ENCODE measurements at places on chromosomes 2 and 18. TPM values are rescaled to one million over a fixed set of nuclear protein-coding genes. Genes with fewer than 3 reads are reported as not detected.
A peak's percentile ranks its signal among the peaks of the same experiment; 100 is the strongest.

ITGA4 gene
- total RNA-seq = 7.7 TPM

AGXT gene
- not detected for total RNA-seq

GPR45 gene
- total RNA-seq = 0.17 TPM

UGT1A8 gene
- 0.87 TPM for total RNA-seq

GCFC2 gene
- 36.9 TPM for total RNA-seq

CFAP65 gene
- not detected for total RNA-seq

APCDD1 gene
- 0.29 TPM for total RNA-seq

SLC19A3 gene
- total RNA-seq = 1.0 TPM

STK39 gene
- total RNA-seq = 22.3 TPM

CD226 gene
- not detected for total RNA-seq

RAMP1 gene
- not detected for total RNA-seq

IL36B gene
- total RNA-seq = not detected

IKZF2 gene
- 0.14 TPM for total RNA-seq

ANKRD62 gene
- total RNA-seq = not detected

GAL3ST2 gene
- not detected for total RNA-seq

ITPRID2 gene
- total RNA-seq = 85.6 TPM

GNLY gene
- total RNA-seq = not detected

GRCh38 chr2:234081970-234082822 is 31.7 kb downstream of the SPP2 start:
- DNase-seq = peak; percentile 9

- no peak for DNase-seq
Measured at GRCh38 chr2:142734231-142734630, 143.2 kb upstream of the KYNU start.

DNA sequence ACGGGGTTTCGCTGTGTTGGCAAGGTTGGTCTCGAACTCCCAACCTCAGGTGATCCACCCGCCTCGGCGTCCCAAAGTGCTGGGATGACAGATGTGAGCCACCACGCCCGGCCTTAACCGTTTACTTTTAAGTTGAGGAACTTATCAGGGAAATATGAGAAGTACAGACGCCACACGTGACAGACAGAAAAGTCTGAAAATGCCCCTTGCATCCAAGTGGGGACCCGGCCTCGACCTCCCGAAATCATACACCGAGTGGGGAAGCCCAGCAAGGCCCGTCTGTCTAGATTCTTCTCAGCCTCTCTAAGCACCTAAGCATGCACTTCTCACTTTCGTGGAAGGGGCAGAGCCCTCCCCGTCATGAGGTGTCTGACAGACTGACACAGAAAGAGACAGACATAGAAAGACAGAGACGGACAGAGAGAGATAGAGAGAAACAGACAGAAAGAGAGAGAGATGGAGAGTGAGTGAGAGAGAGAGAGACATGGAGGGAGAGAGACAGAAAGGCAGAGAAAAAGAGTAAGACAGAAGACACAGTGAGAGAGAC is 107.3 kb upstream of the ANKRD30BL start:
- DNase-seq = no peak

GRCh38 chr2:27707462-27708256 is 44.0 kb downstream of the SLC4A1AP start:
- DNase-seq = no peak

DNA sequence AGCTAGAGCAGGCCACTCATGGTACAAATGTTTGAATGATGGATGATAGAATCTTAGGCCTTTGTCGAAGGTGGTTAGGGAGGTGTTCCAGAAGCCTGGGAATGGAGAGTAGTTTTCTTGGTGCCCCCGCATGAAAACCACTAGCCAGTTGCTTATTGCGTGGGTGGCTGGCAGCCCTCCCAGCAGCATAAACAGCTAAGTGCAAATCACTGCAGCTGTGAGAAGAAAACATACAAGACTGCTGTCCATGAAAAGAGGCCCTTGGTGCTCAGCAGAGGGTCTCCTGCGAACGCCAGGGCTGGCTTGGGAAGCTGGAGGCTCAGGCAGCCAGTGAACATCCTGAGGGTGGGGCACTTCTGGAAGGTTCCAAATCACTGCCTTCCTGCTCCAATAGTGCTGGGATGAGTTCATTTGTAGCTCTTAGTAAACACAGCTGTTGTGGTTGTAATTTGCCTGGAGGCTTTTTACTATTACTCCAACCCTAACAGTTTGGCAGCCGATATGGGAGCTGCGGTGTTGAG is 118.8 kb downstream of the MGAT5 start:
- DNase-seq = no peak

- no peak for DNase-seq
Measured at GRCh38 chr2:51013933-51014526, 17.9 kb downstream of the NRXN1 start.

DNA sequence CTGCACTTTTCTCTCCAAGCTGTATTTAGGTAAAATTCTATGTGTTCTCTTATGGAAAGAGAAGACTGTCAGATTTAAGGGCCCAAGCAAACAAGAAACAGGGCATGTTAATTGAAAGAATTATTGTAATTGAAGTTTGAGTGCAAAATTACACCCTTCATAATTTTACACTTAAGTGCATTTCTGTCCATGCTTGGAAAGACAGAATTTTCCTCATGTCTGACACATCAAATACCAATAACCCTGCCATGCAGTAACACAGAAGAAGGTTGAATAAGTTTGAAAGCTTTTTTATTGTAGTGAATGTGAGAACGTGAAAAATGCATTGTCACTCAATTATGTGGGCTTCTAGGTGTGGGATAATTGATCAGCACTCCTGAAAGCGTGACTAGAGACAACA is 52.9 kb upstream of the PARD3B start:
- no peak for DNase-seq

DNA sequence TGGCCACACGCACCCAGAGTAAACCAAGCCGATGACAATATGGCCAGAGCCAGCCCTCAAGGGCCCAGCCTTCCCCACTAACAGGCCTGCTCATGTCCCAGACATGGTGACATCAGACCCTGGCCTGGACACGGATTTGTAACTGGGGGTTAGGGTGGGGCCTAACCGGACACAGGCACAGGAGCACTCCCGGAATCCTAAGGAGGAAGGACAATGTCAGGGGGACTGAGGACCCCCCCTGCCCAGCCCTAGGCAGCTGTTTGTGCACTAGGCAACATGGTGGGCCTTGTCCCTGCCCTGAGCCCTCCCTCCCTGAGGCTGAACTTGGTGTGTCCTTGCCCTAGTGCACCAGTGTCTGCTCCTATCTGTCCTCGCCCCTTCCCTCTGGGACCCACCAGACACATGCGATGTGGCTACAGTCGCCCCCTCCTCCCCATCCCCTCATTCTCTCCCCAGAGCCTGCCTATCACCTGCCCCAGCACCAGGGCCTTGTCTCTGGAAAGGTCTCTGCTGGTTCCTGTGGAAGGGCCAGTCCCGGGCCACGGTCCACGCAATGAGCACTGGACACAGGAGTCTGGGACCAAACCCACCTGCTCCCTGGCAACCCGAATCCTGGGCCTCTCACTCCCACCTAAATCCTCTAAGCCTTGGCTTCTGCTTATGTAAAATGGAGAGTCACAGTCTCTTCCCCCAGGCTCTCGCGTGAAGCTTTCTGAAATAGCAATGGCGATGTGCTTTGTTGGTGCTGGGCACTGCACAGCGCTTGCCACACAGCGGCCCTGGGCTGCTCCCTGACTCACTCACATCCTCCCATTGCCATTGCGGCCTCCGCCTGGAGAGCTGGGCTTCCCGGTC is 76.5 kb upstream of the RAB6C start:
- no peak for DNase-seq

DNA sequence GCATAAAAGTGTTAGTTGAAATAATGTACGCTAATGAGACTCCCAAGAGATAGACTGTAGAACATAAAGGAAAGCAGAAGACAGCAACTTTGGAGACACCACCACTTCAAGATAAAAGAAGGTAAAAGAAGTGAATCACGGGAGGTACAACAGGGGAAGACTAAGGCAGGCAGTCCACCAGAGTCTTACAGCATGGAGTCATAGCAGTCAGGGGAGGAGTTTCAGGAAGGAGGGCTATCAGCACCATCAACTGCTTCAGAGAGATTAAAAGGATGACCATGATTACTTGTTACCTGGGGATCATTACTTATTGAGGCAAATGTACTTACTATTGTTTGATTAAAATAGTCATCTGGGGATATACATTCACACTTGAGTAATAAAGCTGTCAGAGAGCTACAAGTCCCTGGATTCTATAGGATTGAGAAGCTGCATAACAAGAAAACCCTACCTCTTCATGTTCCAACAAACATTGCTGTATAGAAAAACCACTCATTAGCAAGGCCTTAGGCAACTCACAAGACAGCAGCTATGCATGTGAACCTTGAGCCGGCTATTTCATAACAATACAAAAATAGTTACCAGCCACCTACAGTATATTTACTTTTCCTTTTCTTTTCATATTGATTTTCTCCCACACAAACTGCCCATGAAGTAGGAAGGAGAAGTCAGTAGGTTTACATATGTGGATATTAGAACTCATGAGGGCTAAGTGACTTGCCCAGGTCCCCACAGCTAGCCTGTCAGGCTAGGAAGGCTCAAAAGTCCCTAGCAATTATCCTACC is 101.7 kb downstream of the PDE11A start:
- DNase-seq = no peak

- DNase-seq = no peak
Measured at GRCh38 chr18:49123431-49123830, 172.7 kb upstream of the SMAD7 start.

DNA sequence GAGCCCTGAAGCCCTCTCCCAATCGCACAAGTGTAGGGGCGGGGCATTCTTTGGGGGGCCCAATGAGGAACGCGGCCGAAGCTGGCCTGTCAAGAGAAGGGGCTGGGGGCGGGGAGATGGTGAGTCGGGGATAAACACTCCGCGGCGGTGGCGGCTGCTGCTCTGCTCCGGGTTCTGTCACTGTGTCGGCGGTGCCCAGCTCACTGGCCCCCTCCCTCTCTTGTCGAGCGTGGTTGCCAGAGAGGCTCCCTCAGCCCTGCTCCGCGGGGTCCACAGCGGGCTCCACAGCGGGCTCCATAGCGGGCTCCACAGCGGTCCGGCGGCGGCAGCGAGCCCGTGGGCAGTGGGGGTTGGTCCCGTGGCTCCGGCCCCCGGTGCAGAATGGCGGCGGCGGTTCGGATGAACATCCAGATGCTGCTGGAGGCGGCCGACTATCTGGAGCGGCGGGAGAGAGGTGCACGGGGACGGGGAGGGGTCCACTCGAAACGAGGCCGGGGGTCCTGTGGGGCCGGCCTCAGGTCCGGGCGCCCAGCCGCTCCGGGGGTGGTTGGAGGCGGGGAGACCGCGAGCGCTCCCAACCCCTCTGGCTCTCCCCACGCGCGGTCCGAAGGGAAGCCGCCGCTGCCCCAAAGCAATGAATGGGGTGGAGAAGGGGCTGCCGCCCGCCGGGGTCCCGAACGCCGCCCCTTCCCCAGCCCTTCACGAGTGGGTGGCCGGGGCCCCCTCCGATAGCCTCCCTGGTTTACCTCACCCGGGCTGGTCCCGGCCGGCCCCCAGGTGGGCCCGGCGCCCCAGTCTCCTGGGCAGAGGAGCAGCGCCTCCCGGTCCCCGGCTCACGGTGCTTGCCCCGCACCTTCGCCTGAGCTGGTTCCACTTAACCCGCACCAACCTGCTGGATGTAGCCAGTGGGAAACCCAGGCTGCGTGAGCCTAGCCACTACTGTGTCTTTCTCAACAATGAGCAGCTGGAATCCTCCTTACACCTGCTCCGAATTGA is at the start of gene MXD1:
TSS of gene MXD1 (plus strand) at position 160 of the 996 bp plus-strand sequence. CDS start at position 382, 222 bp downstream.
- DNase-seq = no peak

GRCh38 chr18:9153256-9153655 is 16.7 kb downstream of the ANKRD12 start:
- DNase-seq = no peak

DNA sequence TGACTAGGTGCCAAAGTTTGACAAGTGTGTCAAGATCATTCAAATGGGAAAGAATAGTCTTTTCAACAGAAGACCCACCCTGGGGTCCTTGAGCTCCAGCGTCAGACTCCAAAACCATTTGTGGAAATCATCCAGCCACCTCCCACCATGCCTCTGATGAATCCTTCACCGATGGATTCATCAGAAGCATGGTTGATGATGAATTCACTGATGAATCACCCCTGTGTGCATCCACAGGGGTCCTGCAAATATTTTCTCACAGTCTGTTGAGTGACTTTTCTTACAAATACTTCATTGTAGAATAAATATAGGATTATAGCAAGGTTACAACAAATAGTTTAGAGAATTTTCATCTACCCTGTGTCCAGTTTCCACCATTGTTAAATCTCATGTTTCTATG is 4.3 kb downstream of the UGT1A9 start:
- peak; percentile 41 for DNase-seq

GRCh38 chr18:63427558-63427957 is 5.3 kb upstream of the VPS4B start:
- peak; percentile 72 for DNase-seq

DNA sequence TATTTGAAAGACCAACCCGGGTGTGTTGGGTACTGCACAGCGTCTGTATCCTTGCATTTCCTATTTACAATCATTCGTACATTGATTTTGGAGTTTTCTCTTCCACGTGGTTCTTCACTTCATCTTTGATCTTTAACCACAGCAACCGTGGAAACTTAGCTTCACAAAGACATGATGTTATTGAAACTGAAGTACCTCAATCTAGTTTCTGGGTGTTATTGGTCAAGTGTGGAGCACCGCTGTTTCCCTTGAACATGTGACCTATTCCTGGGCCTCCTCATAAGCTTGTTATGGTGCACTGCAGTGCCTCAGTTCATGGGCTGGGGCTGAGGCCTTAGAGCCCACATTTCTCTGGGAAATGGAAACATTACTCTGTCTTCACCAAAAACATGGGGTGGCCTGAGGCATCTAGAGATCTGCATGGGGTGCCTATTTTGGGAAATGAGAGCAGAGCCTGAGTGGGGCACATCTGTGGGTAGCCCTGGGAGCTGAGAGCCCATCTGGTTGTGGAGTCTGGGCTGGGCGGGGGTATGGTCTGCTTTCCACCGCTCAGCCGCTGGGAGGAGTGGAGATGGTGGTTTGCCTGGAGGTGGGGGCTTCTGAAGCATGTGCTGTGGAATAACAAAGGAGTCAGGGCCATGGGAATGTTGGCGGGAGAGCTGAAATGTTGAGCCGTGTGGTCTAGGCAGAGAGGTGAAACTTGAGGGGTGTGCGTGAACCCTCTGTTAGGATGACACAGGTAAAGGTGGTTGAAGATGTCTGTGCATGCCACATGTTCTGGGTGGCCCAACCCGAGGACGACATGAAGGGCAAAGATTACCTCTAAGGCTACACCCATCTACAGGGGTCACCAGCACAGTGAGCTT is 37.4 kb downstream of the ZNF236 start:
- no peak for DNase-seq

- no peak for DNase-seq
Measured at GRCh38 chr18:9739516-9739915, 31.4 kb downstream of the RAB31 start.

- DNase-seq = no peak
Measured at GRCh38 chr2:23568626-23569190, 183.7 kb downstream of the KLHL29 start.

DNA sequence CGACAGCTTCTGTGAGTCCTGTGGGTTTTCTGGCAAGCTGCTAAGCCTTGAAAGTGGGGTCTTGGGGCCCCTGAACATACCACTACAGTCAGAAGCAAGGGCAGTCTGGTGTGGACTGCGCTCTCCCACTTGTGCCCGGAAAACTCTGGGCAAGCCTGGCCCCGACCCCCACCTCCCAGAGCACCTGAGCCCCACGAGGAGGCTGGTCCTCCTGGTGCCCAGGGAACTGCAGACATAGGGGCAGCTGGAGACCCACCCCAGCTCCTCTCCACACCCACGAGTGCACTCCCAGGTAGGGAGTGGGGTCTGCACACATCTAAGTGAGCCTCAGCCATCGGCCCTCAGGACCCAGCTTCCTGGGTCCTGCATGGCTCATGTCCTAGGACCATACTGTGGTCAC is 16.2 kb upstream of the GPC1 start:
- no peak for DNase-seq

All from Caki2 (cell line).